ENCODE measurements at places on chromosomes 1 and 21.

DNA sequence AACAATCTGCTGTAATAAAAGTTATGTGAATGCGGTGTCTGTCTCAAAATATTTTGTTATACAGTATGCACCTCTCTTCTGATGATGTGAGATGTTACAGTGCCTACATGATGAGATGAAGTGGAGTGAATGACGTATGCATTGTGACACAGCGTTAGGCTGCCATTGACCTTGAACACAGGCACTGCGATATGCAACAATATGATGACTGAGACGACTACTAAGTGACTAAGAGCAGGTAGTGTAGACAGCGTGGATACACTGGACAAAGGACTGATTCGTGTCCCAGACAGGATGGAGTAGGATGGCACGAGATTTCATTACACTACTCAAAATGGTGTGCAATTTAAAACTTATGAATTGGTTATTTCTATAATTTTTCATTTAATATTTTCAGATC is 8.4 kb downstream of the SGIP1 start:
- no peak for DNase-seq

- no peak for DNase-seq
Measured at GRCh38 chr21:41217671-41218385, 49.9 kb downstream of the BACE2 start.

- no peak for DNase-seq
Measured at GRCh38 chr1:96565546-96565945, 156.0 kb upstream of the PTBP2 start.

DNA sequence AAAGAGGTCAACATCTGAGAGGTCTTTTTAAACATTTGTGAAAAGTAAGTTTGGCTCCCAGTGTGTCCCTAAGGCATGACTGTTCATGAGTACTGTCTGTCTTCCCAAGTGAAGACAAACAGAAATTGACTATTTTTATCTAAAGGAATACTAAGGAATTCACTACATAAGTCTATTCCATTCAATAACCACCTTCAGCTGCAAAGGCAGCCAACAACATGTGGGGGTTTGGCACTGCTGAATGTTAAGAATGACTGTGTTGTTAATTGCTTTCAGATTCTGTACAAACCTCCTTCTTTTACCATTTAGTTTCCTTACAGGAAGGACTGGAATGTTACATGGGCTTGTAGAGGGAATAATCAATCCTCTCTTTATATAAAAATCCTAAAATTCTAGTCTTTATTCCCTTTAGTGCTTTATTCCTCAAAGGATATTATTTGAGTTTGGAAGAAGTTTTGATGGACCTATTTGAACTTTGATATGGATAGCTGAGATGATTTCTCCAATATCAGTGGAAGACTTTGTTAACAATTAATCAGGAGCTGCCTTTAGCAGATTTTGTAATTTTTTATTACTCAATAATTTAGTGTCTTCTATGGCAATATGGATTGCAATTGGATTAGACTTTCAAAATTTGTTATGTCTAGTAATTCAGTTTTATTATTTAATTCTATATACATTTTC is 201.7 kb upstream of the CHRM3 start:
- no peak for DNase-seq

All from type B pancreatic cell (in vitro differentiated cells).